Iris pigment epithelial cell (primary cell): ENCODE measurements at places on chromosomes 12 and 14.

GRCh38 chr14:34018564-34019244, 67.8 kb upstream of the EGLN3 start:
- no peak for DNase-seq

- peak; percentile 1 for DNase-seq
These were observed 87.5 kb upstream of the PDZRN4 start for GRCh38 chr12:41100572-41100971.

DNA sequence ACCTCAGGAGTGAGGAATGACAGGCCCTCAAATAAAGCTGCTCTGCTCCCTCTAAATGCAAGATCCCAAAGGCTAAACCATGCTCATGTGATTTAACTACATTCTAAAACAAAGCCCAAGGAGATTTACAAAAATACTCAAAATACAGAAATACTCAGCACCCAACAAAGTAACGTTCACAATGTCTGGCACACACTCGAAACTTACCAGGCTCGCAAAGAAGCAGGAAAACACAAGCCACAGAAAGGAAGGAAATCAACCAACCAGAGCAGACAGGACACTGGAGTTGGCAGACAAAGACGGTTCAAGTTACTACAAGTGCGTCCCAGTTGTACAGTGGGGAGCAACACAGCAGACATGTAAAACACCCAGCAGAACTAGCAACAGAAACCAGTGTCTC, 33.4 kb downstream of the STX2 start:
- no peak for DNase-seq

- DNase-seq = peak; percentile 67
These were observed 5.7 kb upstream of the NEK9 start for GRCh38 chr14:75132382-75133086.

DNA sequence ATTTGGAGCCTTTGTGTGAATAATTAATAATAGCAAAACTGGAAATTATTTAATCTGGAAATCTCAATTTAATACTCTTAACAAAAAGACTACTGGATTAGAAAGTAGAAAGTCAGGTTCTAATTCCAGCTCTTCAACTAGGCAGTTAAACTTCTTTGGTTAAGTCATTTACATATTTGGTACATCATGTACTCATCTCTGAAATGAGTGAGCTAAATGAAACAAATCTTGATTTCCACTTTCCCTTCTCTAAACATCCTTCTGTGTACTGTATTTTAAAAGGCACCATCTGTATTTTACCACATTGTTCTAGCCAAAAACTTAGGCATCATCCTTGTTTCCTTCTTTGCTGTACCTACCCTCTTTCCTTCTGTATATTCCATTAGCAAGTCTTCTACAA, 26.9 kb downstream of the CRADD start:
- no peak for DNase-seq

DNA sequence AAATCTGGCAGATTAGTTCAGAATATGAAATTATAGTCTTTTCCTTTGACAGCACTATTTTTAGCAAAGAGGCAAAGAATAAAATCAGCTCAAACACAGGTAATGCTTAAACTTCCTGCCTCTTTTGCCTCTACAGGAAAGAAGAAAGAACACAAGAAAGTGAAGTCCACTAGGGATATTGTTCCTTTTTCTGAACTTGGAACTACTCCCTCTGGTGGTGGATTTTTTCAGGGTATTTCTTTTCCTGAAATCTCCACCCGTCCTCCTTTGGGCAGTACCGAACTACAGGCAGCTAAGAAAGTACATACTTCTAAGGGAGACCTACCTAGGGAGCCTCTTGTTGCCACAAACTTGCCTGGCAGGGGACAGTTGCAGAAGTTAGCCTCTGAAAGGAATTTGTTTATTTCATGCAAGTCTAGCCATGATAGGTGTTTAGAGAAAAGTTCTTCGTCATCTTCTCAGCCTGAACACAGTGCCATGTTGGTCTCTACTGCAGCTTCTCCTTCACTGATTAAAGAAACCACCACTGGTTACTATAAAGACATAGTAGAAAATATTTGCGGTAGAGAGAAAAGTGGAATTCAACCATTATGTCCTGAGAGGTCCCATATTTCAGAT, 17.4 kb downstream of the TMPO start:
- DNase-seq = peak; percentile 54

DNA sequence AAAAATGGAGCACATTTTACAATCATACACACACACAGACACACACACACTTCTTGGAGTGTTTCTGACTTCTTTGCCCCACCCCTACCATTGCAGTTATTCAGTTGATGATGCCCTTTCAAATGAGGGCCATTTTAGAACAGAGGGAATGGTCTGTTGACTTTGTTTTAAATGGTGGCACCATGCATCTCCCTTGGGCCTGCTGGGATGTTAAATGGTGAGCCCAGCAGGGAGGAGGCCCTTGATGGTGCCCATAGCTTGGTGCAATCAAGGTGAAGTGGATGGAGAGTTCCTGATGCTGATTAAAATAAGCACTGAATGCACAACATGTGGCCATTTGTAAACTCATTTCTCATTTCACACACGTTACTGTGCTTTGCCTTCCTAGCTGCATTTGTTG, 13.3 kb downstream of the C12orf75 start:
- no peak for DNase-seq

GRCh38 chr12:14795028-14795448, 8.2 kb downstream of the WBP11 start:
- DNase-seq = peak; percentile 8

GRCh38 chr14:63523735-63524426, 19.3 kb downstream of the PPP2R5E start:
- no peak for DNase-seq

DNA sequence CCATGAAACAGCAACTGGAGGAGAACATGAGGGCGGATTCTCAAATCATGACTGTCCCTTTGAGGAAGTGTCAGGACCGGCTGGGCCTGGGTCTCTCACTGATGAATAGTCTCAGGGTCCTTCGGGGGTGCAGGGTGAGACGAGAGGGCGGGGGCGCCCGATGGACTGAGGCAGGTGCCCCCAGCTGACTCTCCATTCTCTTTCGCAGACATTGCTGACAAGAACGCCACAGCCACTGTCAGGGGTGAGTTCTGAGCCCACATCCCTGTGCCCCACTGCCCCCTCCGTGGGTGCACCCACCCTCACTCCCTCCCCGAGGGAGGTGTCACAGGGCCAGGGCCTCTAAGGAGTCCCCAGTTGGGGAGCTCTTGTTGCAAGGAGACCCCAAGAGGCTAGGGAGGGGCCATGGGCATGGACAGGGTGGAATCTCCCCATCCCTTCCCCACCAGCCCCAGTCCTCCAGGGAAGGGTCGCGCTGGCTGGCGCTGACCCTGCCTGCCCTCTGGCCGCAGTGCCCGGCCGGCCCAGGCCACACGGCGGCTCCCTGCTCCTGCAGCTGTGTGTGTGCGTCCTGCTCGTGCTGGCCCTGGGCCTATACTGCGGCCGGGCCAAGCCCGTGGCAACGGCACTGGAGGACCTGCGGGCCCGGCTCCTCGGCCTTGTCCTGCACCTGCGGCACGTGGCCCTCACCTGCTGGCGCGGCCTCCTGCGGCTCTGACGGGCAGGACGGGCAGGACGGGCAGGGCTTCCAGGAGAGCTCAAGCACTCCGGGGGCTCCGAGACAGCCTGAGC, 8.7 kb downstream of the C14orf180 start:
- no peak for DNase-seq

- DNase-seq = no peak
These were observed 13.6 kb upstream of the LEMD3 start for GRCh38 chr12:65155784-65156183.

GRCh38 chr12:25801734-25802133, 156.7 kb upstream of the RASSF8 start:
- no peak for DNase-seq

- no peak for DNase-seq
These were observed 9.9 kb upstream of the CHST11 start for GRCh38 chr12:104446646-104447421.

DNA sequence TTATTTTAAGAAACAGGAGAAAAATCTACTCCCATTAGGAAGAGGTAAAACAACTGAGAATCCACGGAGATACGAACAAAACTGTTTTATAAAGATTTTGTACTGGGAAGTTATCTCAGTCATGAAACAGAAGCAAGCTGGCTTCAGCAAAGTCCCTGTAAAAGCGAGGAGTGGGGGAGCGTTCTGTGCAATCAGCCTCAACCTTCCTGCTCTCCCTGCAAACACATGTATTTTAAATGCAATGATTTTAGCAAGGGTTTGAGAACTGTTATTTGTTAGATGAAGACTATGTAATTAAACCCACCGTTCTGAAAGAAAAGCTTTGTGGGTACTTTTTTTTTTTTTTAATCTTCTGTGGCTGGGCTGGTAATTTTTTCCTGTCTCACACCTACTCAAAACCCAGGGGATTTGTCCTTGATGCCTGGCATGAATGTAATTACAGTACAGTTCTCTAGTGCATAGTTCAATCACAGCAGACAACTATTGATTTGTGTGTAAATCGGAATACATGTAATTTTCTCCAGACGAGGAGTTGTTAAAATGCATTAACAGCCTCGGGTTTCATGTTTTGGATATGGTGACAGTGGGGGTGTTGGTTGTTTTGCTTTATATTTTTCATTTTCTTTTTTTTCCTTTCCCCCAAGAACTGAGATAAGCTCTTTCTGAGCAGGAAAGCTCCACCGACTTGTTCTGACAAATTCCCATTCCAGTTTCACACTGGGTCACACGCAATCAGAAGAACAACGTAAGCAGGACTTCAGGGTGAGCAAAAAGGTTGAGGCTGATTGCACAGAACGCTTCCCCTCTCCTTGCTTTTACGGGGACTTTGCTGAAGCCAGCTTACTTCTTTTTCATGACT, 153.6 kb downstream of the PHLDA1 start:
- peak; percentile 80 for DNase-seq

DNA sequence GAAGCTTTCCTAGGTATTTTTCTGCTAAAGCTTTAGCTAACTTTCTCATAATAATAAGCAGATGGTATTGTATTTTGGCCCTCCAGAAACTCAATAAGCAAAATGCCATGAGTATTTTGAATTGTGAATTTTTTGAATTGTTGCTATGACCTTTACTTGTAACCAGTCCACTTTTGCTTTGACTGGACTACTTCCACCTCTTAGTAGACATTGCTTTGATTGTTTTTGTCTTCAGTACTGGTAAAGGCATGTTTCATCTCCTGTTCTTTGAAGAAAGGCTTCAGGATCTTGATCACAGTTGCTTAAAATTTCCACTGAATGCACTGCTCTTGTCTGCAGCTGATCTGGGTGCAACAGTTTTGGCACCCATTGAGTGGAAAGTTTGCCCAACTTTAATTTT, 102.3 kb downstream of the TRMT5 start:
- peak; percentile 42 for DNase-seq

GRCh38 chr12:9668161-9669018, 1.1 kb upstream of the CLEC2D start:
- peak; percentile 68 for DNase-seq

GRCh38 chr12:122726080-122726558, 4.5 kb downstream of the HCAR1 start:
- DNase-seq = peak; percentile 43

DNA sequence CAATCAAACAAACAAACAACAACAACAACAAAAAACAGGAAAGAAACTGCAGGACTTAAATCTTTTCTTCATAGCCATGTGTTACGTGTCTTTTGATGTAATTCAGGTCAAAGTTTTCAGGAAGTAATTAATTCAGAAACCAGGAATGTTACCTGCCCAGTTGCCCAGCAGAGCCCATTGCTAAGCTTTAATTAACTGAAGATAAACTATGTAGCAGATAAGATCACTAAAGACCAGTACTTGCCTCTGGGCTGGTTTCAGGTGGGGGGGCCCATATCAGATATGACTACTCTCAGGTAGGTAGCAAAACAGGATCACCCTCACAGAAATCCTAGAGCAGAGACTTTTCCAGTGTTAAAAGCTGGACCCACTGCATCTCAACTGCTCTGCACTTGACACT, 69.2 kb downstream of the LIN7A start:
- DNase-seq = no peak

DNA sequence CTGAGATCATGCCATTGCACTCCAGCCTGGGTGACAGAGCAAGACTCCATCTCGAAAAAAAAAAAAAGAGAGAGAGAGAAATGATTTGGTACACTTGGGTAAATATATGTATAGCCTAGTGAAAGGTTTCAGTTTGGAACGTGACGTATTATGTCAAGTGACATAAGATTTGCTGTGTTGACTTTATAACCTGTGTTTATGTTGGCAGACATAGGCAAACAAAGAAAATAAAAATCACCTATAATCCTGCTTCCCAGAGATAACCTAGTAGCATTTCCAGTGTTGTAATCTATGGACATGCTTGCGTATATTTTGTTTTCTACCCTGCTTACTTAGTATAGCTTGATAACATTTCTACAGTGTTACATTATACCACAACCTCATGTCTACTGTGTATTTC, 16.7 kb downstream of the ERG28 start:
- no peak for DNase-seq

DNA sequence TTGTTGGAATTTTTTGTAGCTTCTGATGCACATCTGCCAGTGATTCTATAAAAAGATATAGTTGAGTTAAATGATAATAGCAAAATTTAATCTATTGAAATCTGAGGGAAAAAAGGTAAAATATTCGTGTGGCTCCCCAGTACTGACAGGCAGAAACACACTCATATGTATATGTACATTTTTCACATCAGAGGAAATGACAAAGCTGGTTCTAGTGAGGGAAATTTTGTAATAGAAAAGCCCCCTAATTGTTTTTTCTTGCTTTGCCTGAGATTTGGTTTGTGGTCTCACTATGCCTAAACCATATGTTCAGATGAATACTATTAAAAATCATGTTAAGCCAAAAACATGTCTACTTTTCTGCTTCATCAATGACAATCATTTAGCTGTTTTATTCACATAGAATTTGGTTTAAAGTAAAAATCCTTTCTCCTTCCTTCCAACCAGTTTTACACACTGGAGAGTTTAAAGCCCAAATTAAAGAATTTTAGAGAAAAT, 203.5 kb downstream of the ANO6 start:
- DNase-seq = no peak

- no peak for DNase-seq
These were observed 1.4 kb upstream of the AP4S1 start for GRCh38 chr14:31024010-31024480.

GRCh38 chr12:50520416-50521207, 15.8 kb downstream of the DIP2B start:
- DNase-seq = no peak

- DNase-seq = peak; percentile 95
These were observed 12.2 kb upstream of the NID2 start for GRCh38 chr14:52080808-52081755.

GRCh38 chr12:55585817-55586216, 13.5 kb downstream of the OR2AP1 start:
- no peak for DNase-seq
